Colonic mucosa (tissue), 4 donors: ENCODE measurements at places on chromosomes 5 and 9.
A peak's percentile ranks its signal among the peaks of the same experiment; 100 is the strongest.

DNA sequence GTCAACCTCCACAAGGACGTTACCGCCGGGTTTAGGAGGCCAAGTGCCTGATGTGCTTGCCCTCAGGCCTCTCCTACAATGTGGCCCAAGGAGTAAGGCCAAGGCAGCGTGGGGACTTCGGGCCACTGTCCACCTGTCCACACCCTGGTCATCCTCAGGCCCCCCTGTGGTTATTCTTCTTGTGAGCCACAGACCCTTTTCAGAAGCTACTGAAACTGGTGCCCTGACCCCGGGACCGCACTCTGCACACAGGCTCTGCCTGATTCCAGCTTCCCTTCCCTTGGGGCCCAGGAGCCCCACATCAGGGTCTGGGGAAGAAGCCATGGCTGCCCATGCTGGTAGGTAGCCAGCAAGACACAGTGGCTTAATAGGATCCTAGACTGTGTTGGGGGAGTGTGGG, 128.8 kb downstream of the OLFM1 start:
- DNase-seq: no peak

- no peak for DNase-seq
Observed at GRCh38 chr5:141811287-141812155, 66.7 kb downstream of the PCDH1 start.

DNA sequence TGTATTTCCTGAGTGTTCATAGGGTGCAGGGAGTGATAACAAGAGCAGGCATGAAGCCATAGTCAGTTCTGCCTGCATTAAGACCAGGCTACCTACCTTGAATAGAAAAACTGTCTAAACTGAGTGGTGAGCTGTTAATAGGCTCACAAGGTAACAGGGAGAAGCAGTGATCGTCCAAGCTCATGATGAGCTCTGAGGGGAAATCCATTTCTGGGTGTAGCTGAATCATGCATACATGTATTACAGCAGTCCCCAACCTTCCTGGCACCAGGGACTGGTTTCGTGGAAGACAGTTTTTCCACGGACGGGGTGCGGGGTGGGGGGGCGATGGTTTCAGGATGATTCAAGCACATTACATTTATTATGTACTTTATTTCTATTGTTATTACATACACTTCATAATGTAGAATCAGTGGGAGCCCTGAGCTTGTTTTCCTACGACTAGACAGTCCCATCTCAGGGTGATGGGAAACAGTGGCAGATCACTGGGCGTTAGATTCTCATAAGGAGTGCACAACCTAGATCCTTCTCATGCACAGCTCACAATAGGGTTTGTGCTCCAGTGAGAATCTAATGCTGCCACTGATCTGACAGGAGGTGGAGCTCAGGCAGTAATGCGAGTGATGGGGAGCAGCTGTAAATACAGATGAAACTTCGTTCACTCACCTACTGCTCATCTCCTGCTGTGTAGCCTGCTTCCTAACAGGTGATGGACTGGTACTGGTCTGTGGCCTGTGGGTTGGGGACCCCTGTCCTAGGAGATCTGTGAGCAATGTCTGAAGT, 100.0 kb upstream of the IL6ST start:
- no peak for DNase-seq

DNA sequence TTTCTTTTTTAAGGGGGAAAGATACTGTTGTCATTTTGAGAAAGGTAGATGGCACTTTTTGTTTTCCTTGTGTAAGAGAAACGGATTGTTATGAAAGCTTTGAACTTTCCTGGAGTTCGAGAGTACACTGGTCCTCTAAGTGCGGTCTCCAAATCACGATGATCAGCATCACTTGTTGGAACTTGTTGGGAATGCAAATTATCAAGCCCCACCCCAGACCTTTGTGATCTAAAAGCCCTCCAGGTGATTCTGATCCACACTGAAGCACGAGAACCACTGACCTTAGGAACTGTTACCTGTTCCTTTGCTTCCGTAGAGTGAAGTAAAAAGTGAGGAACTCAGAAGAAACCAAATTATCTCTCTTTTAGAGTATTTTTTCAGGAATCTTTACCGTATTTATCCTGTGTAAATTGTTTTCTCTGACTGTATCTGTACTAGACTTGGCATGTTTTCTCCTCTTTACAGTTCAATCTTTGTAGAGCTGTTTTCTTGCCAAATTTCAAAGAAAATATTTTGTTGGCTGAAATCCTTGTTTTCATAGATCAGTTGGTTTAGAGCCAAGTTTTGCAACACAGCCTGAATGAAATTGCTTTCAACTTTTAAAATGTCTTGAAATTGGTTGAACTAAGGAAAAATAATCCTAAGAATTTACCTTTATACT, 4.0 kb downstream of the MAT2B start:
- DNase-seq: peak; percentile 52

DNA sequence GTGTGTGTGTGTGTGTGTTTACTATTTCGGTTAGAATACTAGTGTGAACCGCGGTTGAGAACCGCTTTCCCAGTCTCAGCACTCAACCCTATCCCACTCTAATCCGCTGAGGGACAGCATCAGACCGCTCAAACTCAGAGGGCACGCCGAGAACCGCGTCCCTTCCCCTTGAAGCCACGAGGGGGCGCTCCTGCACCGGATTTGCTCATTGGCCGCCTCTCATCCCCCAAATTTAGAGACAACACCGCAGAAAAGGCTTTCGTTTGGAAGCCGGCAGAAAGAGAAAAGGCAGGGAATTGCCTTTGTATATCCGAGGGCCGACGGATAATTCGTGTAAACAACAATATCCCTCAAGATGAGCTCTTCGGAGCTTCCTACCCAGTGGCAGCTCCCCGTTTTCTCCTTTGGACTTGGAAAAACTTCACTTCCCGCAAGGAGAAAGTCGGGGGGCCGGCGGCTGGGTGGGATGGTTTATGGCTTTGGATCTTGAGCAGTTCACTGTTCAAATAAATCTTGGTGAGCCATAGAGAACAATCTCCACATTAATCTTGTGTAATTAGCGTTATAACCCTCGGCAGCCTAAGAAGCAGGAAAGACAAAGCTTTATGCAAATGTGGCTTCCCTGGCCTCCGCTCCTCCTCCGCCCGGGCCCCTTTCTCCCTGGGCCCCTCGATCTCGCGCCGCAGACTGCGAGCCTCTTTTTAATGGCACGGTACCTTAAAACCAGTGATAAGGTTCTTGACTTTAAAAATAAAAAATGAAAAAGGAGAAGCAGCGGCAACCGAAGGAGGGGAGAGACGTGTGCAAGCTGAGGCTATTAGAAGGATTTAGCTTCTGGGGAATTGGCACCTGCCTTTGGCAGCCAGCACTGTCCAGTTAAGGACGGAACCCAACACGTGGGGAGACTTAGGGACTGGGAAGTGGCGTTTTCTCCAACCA, 296.8 kb downstream of the PARP8 start:
- peak; percentile 82 for DNase-seq

DNA sequence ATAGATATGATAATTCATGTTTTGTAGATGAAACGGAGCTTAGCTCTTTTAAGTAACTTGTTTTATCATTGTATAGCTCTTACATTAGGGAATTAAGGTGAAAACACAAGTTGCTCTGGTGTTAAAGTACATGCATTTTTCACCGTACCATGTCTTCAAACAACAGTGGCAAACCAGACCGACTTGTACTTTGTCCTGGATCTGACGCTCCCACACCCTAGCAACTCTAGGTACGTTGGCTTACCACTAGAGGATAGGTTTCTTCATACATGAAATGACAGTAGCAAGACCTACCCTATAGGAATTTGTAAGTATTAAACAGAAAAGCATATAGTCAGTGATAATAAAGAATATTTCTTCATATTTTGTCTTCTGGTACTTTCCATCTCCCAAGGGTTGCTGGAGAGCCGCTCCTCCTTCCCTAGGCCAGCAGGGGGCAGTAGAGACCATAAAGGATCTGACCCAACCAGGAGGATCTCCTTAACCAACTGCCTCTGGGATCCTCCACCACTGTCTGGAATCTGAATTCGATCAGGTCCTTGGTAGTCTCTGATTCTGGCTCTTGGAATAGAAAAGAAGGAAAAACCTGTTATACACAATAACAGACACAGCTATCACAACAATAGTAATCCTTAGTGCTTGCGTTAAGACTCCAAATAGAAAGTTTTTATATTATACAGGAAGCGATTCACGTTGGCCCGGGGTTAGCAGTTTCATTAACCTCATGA, 136.7 kb downstream of the CAVIN4 start:
- peak; percentile 66 for DNase-seq

DNA sequence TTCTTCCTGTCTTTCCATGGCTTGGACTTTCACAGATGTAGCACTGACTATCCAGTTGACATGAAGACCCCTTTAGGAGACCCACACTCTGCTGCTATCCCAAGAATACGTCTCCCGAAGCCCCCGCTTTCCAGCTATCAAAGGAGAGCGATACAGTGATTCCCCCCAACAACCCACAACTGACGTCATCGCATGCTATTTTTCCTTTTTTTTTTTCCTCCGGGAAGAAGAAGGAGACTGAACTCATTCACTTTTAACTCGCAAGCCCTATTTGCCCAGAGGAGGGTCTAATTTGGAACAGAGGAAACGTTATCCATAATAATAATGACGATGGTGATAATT, 2.1 kb downstream of the PAPPA start:
- no peak for DNase-seq

GRCh38 chr5:76724871-76725270, 8.9 kb downstream of the F2R start:
- DNase-seq: no peak

DNA sequence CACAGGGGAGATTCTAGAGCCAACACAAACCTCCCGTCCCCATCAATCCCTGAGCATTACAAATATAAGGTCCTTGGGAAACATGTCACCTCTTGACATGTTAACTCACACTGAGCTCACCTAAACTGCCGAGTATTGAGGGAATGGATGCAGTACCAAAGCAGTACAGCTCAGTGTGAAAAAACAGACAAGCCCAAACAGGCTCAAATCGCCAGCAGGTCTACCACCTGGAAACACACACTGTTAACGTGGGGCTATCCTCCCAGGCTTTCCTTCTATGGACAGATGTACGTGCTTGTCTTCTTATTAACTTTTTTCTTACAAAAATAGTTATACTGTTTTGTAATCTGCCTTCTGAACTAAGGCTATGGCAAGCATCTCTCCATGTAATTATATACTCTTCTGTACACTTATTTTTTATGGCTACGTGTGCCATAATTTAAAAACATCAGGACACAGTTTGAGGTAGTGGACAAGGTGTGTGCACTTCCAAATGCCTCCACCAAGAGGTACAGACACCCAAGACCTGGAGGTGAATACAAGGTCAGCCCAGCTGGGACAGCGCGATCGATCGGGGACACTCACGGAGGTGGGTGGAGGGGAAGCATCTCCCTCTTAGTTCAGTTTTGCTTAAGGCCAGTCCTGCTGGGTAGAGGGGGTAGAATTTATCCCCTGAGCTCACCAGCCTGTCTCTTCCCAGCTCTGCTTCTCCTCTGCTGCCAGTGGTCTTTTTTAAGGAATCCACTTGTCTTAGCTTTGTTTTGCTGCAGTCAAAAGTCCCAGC, 76.5 kb downstream of the DAP start:
- DNase-seq: no peak

DNA sequence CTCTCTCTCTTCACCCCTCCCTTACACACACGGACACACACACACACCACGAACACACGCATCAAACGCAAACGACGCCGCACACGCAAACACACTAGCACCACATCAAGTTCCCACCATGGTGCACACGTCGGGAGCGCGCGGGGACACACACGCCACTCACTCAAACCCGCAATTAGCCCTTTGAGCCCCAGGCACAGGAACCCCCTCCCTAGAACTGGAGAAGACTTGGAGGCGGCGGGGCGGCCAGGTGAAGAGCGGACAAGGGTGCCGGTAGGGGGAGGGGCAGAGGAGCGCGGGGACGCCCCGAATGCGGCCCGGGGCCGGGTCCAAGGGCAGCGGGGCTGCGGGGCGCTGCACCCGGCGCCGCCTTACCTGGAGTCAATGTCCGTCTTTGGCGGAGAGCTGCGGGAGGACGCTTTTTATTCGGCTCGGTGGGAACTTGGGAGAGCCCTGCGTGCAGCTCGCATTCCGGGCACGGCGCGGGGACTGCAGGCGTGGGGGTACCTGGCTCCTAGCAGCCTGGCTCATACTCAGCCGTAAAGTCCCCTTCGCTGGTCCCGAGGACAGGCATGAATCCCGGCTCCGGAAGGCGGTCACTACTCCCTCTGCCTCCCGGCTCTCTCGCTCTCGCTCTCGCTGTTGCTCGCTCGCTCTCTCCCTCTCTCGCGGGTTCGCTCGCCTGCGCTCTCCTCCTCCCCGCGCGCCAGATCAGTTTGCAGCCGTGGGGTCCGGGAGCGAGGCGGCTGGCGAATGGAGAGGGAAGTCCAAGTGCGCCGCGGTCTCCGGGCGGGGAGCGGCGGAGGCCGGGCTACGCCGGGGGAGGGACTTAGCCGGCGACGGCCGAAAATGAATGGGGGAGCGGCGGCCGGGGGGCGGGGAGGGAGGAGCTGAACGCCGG, at the start of gene BRINP1:
TSS of gene BRINP1 (minus strand) at position 755 of the 901 bp plus-strand sequence. CDS start 56,080 bp downstream, outside the sequence.
- peak; percentile 18 for DNase-seq

DNA sequence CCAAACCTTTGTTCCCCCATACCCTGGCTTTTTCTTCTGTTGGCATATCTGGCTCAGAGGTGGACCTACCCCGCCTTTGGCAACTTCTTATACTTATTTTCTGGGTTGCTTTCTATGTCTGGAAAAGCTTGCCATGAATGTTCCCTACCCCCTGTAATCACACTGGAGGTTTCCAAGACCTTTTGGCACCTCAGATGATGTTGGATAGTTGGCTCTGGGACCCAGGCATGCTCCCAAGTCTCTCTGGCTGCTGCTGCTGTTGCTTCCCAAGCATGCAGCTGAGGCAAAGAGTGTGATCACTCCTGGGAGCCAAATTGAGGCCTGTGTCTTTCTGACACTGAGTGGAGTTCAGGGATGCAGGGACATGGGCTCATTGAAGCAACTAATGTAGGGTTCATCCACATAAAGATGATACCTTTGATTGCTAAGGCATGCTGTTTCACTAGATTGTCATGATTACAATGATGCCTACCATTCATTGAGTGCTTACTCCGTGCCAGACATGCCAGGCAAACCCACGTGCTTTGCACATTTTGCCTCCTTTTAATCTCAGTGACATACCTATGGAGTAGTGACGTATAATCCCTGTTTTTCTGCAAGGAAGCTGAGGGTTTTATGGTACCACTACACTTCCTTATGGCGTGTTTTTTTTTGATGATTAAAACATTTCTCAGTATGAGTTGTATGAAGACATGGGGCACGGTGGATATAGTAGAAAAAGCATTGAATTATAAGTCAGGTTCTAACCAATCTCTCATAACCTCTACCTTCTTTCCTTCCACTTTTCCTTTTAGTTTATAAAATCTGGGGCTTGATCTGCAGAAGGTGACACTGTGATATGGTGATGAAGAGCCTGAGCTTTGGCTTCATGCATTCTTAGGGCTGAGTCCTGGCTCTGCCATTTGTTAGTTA, 73.1 kb downstream of the ARHGAP26 start:
- no peak for DNase-seq

- DNase-seq: peak; percentile 38
Observed at GRCh38 chr9:135083831-135084230, 3.6 kb upstream of the OLFM1 start.
